ENCODE measurements at places on chromosomes 3 and 15.

DNA sequence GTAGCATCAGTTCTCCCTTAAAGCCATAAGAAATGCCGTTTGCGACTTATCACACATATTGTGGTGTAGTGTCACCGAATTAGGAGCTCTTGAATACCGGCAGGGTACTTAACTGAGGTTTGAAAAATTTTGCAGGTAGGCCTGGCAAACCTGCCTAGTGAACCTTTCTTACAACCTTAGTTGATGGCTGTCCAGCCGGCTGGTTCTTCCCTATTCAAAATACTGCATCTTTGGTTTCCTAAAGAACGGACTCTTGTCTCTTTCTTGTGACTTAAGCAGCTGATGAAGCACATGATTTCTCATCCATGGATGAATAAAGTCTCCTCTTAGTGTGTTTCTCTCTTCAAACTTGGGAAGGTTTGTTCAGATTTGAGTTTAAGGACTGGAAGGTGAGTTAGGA lies 1.5 kb downstream of the RAB7A start:
- peak; percentile 18 for DNase-seq

- no peak for DNase-seq
Measured at GRCh38 chr3:173404156-173404555, 6.6 kb downstream of the NLGN1 start.

GRCh38 chr3:123066896-123067688 lies at the start of gene PDIA5:
TSS of gene PDIA5 (plus strand) at chr3:123067025. CDS start at chr3:123067165, 140 bp downstream.
- DNase-seq: peak; percentile 83

DNA sequence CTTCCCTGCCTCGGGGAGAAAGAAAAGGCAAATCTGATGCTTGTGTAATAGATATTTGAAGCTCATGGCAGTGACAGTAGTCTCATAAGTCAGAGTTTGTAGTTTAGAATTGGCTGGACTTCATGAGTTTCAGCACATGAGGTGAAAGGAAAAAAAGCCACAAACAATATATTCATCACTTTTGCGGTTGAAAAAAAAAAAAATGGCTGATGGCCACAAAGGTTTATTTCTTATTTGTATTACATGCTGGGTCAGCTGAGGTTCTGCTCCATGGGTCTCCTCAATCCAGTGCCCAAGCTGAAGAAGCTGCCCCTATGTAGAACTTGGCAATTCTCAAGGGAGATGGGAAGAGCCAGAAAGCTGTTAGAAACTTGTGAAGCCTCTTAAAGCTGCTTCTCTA lies 2.2 kb upstream of the ZMAT3 start:
- no peak for DNase-seq

- DNase-seq: no peak
Measured at GRCh38 chr15:88994286-88994685, 81.1 kb upstream of the MFGE8 start.

DNA sequence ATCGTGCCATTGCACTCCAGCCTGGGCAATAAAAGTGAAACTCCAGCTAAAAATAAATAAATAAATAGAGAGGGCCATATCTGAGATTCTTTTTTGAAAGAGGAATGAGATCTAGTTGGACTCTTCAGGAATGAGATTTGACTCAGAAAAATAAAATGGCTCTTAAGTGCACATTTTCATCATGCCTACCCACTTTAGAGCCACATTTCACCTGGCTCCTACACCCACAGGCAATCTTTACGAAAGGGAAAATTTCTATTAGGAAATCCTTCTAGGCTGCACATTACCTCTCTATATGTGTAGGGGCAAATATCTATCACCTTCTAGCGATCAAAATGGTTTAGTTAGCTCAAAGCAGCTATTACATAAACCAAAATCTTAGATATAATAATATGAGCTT lies 16.9 kb upstream of the NLGN1 start:
- DNase-seq: no peak

- DNase-seq: no peak
Measured at GRCh38 chr3:99084156-99084555, 182.7 kb upstream of the DCBLD2 start.

DNA sequence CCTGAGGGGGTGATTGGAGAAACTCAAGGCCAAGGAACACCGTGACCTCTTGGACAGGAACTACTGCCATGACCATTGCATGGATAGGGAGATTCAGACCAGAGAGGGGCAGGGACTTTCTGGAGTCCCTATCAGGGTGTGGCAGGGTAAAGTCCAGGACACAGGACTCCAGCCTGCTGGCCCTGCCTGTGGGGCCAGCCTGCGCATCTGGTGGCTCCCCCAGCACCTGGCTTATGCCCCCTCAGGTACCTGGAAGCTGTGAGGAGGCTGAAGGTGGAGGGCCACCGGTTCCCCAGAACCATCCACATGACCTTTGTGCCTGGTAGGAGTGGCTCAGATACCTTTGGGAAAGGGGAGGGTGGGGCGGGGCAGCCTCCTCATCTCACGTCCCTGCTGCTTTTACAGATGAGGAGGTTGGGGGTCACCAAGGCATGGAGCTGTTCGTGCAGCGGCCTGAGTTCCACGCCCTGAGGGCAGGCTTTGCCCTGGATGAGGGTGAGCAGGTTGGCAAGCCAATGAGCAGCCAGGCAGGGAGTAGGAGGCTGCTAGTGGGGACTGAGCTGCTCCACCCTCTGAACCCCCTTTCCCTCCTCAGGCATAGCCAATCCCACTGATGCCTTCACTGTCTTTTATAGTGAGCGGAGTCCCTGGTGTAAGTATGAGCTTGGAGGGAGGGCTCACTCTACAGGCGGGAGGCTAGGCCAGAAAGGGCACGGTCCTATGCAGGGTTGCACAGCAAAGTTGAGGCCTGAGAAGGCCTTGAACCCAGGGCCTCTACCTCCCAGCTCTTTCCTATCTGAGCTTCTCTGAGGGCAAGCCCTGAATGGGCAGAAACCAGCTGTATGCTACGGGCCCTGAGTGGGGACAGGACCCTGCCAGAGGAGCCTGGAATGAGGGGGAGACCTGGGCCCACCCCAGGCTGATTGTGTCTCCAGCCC lies 2.9 kb downstream of the ACY1 start:
- DNase-seq: no peak

DNA sequence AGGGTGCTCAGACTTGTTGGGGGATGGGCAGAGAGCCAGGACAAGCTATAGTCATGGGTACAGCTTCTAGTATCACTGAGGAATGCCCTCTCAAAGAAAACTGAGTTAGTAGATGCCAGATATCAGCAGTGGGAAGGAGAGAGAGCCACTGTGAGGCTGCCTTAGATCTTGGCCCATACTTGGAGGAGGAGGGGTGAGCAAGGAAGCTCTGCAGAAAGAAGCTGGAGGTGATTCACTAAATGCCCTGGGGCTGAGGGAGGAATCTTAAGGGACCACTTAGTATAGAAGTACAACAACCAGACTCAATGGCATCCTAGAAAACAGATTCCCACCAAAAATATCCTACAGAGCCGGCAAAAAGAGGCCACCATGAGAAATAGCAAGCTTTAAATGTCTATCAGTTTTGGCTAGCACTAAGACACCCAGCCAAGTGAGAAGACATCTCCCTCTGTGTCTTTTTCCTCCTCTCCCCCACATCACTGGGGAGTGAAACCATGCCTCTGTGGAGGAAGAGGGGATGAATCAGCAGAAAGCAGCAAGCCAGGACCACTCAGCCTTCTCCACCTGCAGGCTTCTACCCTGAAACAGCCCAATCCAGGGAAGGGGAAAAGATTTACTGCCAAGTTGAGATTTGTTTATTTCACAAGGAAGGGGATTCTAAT lies 282.5 kb upstream of the STT3B start:
- peak; percentile 35 for DNase-seq

DNA sequence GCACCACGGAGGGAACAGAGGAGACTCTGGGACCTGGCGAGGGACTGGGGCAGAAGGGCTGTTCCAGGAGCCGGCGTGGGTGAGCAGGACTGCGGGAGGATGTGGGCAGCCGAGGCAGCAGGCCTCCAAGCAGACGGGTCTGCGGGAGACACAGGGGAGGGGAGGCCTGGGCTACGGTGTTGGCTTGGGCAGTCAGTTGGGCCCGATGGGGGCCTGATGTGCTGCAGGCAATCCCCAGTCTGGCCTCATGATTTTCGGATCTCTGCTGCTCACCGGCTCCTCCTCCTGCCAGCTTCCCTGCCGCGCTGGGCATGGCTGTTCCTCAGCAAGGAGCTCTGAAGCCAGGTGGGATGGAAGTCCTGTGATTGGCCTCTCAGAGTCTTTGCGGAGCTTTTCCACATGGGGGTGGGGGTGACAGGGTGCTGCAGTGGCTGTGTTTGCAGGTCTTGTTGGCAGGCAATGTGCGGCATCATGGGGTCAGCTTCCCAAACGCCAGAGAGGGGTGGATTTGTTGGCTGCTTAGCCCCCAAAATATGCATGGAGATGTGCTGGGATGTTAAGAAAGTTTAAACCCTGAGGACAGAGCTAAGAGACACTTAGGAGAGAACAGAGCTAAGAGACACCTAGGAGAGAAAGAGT lies 19.3 kb downstream of the MINAR1 start:
- no peak for DNase-seq

- no peak for DNase-seq
Measured at GRCh38 chr3:68957895-68958294, 25.5 kb upstream of the TAFA4 start.

GRCh38 chr15:50911001-50911400 lies 2.5 kb downstream of the AP4E1 start:
- DNase-seq: peak; percentile 96

GRCh38 chr3:123618076-123618708 lies 33.3 kb upstream of the HACD2 start:
- peak; percentile 13 for DNase-seq

DNA sequence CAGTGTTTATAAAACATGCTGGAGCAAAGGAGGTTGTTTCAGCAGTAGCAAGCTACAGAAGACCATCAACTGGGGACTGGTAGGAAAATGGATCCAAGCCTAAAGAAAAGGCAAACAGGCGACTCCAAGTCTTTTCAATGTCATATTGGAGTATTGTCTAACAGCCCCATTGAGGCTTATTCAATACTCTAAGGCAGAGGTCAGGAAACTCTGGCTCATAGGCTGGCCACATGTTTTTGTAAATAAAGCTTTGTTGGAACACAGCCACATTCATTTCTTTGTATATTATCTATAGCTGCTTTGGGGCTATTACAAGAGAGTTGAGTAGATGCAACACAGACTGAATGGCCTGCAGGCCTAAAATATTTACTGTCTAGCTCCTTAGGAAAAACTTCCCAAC lies 77.5 kb downstream of the RPL22L1 start:
- no peak for DNase-seq

GRCh38 chr3:30510596-30510995 lies 95.8 kb upstream of the TGFBR2 start:
- DNase-seq: no peak

GRCh38 chr15:79208179-79208578 lies 74.3 kb upstream of the ANKRD34C start:
- no peak for DNase-seq

- DNase-seq: no peak
Measured at GRCh38 chr3:40494698-40495097, 11.1 kb upstream of the ZNF620 start.

GRCh38 chr15:49855917-49856637 lies 235.2 kb downstream of the DTWD1 start:
- DNase-seq: peak; percentile 100

DNA sequence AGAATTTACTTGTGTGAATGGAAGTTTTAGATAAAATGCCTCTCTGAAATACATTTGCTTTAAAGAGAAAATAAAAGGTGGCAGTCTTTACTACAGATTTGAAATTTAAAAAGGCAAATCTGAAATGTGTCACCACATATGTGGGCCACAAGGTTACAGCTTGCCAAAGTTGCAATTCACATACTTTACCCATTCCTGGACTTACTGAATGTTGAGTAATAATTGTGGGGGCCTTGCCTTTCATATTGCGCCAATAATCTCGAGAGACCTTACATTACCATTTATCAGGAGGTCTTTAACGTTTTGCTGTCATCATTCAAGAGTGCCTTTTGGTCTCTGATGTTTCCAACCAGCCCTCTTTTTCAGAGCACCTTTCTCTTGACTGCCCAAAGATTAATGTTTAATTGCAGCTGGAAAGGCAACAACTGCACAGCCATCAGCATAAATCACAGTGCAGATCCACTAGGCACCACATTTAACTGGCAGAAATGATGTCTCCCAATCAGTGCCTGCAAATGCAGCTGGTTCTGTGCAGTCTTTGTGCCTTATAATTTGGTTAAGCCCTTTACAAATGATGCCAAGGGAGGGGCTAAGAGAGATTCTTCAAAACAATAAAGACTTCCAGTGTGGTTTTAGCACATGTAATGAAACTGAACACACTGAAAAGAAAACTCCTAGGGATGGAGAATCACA lies 206.8 kb downstream of the MAGI1 start:
- peak; percentile 58 for DNase-seq

DNA sequence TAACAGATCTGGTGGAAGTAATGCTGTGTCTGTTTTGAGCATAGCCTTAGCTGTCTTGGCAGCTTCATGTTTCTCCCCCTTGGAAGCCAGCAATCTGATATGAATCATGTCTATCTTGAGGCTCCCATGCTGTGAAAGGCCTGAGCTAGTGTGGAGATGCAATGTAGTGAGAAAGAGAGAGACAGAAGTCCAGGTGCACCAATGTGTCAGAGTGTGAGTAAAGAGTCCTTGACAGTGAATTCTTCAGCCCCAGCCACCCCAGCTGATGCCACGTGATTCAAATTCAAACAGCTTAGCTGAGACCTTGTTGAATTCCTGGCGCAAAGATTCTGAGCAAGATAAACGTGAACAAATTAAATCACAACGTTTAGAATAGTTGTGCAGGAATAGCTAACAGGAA lies 704.2 kb downstream of the EDEM1 start:
- no peak for DNase-seq

- peak; percentile 3 for DNase-seq
Measured at GRCh38 chr3:3065876-3066275, 44.3 kb downstream of the IL5RA start.

- DNase-seq: no peak
Measured at GRCh38 chr3:41477399-41478014, 278.2 kb downstream of the CTNNB1 start.

- peak; percentile 45 for DNase-seq
Measured at GRCh38 chr15:49083401-49084284, 37.4 kb upstream of the SECISBP2L start.

DNA sequence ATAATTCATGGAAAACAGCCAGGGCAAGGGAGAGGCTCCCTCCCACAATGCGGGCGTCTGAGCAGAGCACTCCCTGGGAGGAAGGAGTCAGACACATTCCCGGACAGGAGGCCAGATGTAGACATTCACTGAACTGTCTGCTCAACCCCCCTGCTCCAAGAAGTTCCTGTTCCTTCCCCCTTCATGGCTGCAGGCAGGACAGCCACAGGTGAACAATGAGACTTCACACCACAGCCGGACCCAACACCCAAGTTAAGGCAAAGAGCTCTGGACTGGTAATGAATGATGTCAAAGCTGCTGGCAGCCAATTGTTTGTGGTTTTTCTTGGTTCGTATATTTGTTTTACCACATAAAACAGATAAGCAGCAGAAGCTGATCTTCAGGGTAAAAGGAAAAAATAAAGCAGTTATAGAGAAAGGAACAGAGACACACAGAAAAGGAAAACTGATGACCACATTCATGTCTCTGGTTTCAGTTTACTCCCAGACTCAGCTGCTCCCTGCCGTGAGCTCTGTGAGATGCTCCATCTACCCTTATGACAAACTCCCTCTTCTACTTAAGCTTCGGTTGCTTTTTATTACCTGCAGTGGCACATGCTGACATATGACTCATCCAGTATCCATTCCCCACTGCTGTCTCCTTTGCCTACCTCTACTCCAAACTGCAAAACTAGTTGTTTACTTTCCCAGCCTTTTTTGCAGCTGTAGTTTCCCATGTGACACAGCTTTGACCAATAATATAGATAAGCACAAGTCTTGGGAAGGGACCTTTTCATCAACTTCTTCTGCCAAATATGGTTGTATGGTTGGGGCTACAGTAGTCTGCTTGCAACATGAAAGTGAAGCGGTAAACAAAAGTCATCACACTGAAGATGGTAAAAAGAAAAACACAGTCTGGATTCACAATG lies 33.1 kb downstream of the DZIP1L start:
- DNase-seq: peak; percentile 91

Measured in fibroblast of the aortic adventitia (primary cell).